Uterus (tissue), 4 donors: ENCODE measurements at places on chromosomes 13 and 19. TPM values are rescaled to one million over a fixed set of nuclear protein-coding genes. Genes with fewer than 3 reads are reported as not detected.

The ZNF490 gene
- 0.59 TPM for total RNA-seq

The ZNF569 gene
- total RNA-seq: 23.5 TPM

The ZNF223 gene
- 8.3 TPM for total RNA-seq

GRCh38 chr19:34336781-34337271, 28.2 kb upstream of the GPI start:
- no peak for DNase-seq

DNA sequence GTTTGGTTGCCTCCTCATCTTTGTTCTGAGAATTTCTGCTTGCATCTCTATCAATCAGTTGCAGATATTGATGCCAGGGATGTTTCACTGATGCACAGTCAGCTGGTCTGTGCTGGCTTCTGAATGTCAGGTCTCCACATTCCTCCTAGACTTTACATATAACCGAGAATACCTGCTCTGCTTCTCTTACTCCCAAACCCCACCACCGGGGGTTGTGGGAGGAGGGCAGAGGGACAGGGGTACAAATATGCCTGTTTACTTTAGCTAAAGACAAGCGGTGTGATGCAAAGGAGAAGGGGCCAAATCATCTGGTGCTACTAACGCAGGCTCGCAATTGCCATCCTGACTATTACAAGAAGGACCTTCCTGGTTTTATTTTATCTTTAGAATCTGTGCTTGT, 17.4 kb upstream of the KLHL1 start:
- DNase-seq: no peak

DNA sequence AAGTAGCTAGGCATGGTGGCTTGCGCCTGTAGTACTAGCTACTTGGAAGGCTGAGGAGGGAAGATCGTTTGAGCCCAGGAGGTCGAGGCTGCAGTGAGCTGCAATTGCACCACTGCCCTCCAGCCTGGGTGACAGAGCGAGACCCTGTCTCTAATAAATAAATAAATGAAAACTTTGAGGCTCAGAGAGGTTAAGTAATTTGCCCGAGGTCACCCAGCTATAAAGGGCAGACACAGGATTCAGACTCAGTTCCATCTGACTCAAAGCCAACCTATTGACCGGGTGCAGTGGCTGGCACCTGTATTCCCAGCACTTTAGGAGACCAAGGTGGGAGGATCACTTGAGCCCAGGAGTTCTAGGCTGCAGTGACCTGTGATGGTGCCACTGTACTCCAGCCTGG, 7.4 kb upstream of the OLFM2 start:
- no peak for DNase-seq

- no peak for DNase-seq
Observed at GRCh38 chr13:101120007-101120406, 296.3 kb downstream of the NALCN start.
